Sigmoid colon (tissue), 7 donors: ENCODE measurements at places on chromosomes 3 and 15. TPM values are rescaled to one million over a fixed set of nuclear protein-coding genes. Genes with fewer than 3 reads are reported as not detected.

DNA sequence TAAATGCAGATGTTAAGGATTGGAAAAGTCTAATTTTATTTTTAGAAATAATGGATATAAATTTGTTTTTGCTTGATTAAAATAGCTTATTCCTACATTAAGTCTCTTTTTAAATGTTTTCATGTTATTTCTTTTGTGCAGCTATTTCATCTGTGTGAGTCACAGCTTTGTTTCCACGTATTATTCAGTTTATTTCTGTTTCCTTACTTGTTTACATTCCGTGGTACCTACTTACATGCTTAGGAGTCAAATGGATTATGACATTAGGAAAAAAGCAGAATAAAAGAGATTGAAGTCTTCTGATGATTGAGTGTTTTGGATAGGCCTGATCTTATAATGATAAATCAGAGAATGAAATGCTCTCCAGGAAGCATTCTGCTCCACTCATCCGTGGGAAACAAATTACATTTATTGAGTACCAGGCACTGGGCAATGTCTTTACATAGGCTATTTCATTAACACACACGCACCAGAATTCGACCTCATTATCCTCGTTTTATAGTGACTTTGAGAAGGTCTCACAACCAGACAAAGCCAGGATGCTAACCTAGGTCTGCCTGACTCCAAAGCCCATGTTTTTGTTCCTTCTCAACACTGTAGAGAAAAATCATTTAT is 38.1 kb upstream of the RASA2 start:
- no peak for DNase-seq
- H3K36me3 ChIP-seq, result no peaks in the 10 kb centered on the region
- H3K27ac ChIP-seq, result peak overlapping the region; percentile 96
- no peak overlapping the region for H3K4me3 ChIP-seq
- peaks cover 40% of the 10 kb centered on the region for H3K4me1 ChIP-seq
- no peaks in the 10 kb centered on the region for H3K27me3 ChIP-seq

GRCh38 chr15:59941612-59942011 is 62.5 kb upstream of the FOXB1 start:
- DNase-seq, result no peak
- H3K36me3 ChIP-seq, result no peaks in the 10 kb centered on the region
- peaks cover 12% of the 10 kb centered on the region for H3K27me3 ChIP-seq
- H3K4me1 ChIP-seq, result no peaks in the 10 kb centered on the region

TMEM108 gene
- total RNA-seq, result 0.71 TPM

TNK2 gene
- 13.0 TPM for total RNA-seq

DNA sequence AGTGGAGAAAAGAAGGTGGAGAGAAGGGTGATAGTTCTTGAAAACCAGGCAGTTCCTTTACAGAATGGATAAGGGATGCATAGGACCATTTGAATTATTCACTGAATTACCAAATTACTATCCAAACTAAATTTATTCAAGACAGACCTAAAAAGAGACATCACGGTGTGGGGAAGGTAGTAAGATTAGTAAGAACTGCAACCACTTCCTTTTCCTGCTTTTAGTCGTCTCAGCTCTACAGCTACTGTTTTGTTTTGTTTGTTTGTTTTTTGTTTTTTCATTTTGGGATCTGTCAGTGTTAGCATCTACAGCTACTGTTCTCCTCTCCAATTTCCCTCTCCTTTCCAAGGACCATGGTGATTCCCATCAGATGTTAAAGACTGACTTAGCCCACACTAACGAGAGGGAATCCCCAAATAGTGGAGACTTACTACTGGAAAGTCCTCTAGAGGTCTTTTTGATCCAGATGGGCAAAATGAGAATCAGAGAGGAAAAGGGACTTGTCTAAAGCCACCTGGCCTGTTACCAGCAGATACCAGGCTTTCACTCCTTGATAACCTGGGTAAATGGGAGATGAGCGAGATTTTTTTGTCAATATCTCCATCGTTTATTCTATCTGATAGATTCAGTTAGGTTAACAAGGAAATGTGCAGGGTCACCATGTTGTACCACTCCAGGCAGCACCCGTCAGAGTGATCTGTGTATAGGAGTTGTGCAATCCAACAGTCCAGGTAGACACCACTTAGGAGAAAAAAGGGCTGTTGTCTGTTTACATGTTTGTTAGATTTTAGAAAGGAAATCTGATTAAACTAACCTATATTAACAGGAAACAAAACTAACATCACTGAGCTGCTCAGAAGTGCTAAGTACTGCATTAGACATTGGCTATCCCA is 6.0 kb downstream of the HCLS1 start:
- H3K27me3 ChIP-seq, result no peaks in the 10 kb centered on the region
- DNase-seq, result no peak
- no peak overlapping the region for H3K27ac ChIP-seq
- H3K4me1 ChIP-seq, result no peaks in the 10 kb centered on the region
- H3K4me3 ChIP-seq, result no peak overlapping the region

BCL6 gene
- 233 TPM for total RNA-seq

DNA sequence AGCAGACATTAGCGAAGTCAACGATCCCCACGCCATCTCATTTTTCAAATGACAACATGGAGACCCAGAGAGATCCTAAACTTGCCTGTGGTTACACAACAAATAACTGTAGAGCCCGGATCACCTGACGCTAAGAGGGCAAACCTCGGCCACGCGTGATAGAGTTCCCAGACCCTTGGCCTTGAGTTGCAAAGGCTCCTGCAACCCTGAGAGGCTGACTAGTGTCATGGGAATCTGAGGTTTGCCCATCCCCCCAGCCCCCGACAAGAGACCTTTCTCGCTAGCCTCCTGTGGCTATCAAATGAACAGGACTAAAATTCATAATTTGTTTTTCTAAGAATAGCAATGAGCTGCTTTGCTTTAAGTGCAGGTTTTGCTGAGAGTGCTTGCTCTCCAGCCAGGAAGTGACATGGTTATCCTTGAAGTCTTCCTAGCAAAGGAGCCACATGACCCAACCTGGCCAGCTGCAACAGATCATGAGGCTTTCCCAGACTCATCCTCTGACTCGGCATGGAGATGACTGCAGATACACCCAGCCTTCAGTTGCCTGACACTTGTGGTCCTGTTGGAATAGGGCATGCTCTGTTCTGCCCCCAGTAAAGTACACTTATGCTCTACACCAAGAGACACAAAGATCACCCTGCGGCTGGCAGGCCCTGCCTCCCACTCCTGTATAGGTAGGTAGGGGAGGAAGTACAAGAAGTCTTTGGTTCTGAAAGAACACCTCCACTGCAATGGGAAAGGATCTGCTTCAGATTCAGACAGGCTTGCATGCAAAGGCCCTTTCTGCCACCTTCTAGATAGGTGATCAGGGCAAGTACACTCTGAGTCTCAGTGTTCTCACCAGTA is 36.0 kb downstream of the MCF2L2 start:
- H3K27me3 ChIP-seq, result peaks cover 15% of the 10 kb centered on the region
- no peak overlapping the region for H3K27ac ChIP-seq
- H3K4me1 ChIP-seq, result no peaks in the 10 kb centered on the region
- no peak overlapping the region for H3K4me3 ChIP-seq
- DNase-seq, result no peak
- no peaks in the 10 kb centered on the region for H3K36me3 ChIP-seq

- H3K27ac ChIP-seq, result no peak overlapping the region
- H3K36me3 ChIP-seq, result no peaks in the 10 kb centered on the region
- no peaks in the 10 kb centered on the region for H3K27me3 ChIP-seq
- no peak for DNase-seq
- H3K4me1 ChIP-seq, result no peaks in the 10 kb centered on the region
Observed at GRCh38 chr15:66157507-66157906, 96.0 kb downstream of the MEGF11 start.

- no peaks in the 10 kb centered on the region for H3K27me3 ChIP-seq
- no peak overlapping the region for H3K27ac ChIP-seq
- no peaks in the 10 kb centered on the region for H3K36me3 ChIP-seq
- no peak for DNase-seq
- no peak overlapping the region for H3K4me3 ChIP-seq
- no peaks in the 10 kb centered on the region for H3K4me1 ChIP-seq
Observed at GRCh38 chr3:157255797-157256196, 95.8 kb upstream of the CCNL1 start.

WDR49 gene
- total RNA-seq, result 0.81 TPM

- H3K27me3 ChIP-seq, result no peaks in the 10 kb centered on the region
- H3K4me3 ChIP-seq, result no peak overlapping the region
- no peaks in the 10 kb centered on the region for H3K4me1 ChIP-seq
- DNase-seq, result no peak
- no peaks in the 10 kb centered on the region for H3K36me3 ChIP-seq
Observed at GRCh38 chr3:183275418-183275817, 22.4 kb downstream of the B3GNT5 start.

FBXW12 gene
- not detected for total RNA-seq

DMXL2 gene
- total RNA-seq, result 34.6 TPM

GRCh38 chr15:84885801-84886200 is 1.3 kb downstream of the SLC28A1 start:
- no peaks in the 10 kb centered on the region for H3K27me3 ChIP-seq
- no peaks in the 10 kb centered on the region for H3K36me3 ChIP-seq

DNA sequence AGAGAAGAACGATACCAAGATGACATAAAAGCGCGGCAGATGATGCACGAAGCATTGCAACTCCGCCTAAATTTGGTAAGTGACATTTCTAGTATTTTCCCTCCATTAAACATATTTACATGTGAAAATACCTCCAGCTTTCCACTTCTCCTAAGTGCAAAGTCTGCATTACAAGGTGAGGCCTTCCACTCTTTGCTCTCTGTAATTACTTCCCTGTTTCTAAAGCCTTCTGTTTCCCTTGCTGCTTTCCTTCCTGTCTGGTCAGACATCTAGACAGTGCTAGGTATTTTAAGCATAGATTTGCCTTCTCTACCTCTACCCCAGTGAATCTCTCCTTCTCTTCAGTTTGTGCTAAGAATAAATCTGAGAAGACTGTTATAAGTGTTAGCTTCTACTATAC is 1.9 kb downstream of the P2RY12 start:
- no peaks in the 10 kb centered on the region for H3K36me3 ChIP-seq
- no peak for DNase-seq
- no peaks in the 10 kb centered on the region for H3K27me3 ChIP-seq
- H3K27ac ChIP-seq, result no peak overlapping the region
- no peak overlapping the region for H3K4me3 ChIP-seq

GRCh38 chr3:160935413-160936095 is 169.6 kb downstream of the B3GALNT1 start:
- H3K4me1 ChIP-seq, result no peaks in the 10 kb centered on the region
- no peak overlapping the region for H3K4me3 ChIP-seq
- no peaks in the 10 kb centered on the region for H3K36me3 ChIP-seq
- no peak overlapping the region for H3K27ac ChIP-seq
- H3K27me3 ChIP-seq, result no peaks in the 10 kb centered on the region
- no peak for DNase-seq

ZNF860 gene
- total RNA-seq, result 1.3 TPM

- no peaks in the 10 kb centered on the region for H3K4me1 ChIP-seq
- no peak for DNase-seq
- no peaks in the 10 kb centered on the region for H3K36me3 ChIP-seq
Observed at GRCh38 chr3:30002797-30003196, 603.6 kb upstream of the TGFBR2 start.

DNA sequence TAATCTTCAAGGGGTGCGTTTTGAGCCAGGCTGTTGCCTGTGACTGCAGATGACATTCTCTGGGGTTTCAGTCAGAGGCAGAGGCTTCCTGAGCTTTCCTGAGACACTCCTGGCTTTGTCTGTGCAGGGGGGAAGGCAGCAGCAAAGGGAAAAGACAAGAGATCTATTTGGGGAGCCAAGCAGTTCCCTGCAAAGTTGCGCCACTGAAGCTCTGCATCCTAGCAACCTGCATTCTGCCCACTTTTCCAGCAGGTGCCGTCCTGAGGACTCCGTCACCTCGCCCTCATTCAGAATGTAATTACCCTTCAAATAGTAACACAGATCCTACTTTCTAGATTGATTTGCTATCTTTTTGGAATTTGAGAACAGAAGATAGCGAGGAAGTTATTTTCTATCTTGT is 1.9 kb upstream of the TMEM158 start:
- H3K4me3 ChIP-seq, result no peak overlapping the region
- DNase-seq, result no peak
- no peak overlapping the region for H3K27ac ChIP-seq
- no peaks in the 10 kb centered on the region for H3K4me1 ChIP-seq
- no peaks in the 10 kb centered on the region for H3K36me3 ChIP-seq

DCLK3 gene
- 0.28 TPM for total RNA-seq

MB21D2 gene
- total RNA-seq, result 7.8 TPM

DNA sequence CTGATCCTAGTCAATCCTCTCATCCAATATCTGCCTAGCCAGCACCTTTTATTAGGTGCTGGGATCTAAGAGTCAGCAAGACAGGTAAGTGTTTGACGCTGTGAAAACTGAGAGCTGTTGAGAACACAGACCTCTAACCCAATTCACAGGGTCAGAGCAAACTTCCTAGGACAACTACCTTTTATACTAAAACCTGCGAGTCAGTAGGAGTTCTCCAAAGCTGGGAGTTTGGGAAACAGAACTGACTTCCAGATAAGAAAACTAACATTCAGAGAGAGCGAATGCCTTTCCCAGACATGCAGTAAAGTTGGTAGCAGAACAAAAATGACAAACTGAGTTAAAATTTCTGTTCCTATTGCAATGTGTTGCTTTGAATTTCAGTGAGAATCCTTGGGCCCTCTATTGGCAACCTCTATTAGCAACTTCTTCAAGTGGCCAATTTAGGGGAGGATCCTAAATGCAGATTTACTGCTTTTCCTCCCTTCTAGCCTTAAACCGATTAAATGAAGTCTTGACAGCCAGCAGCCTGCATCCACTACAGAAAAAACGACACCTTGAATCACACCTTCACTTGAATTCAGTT is 11.3 kb downstream of the NR2E3 start:
- DNase-seq, result no peak
- no peak overlapping the region for H3K27ac ChIP-seq
- no peaks in the 10 kb centered on the region for H3K27me3 ChIP-seq
- peaks cover 12% of the 10 kb centered on the region for H3K36me3 ChIP-seq

ANKUB1 gene
- not detected for total RNA-seq

DNA sequence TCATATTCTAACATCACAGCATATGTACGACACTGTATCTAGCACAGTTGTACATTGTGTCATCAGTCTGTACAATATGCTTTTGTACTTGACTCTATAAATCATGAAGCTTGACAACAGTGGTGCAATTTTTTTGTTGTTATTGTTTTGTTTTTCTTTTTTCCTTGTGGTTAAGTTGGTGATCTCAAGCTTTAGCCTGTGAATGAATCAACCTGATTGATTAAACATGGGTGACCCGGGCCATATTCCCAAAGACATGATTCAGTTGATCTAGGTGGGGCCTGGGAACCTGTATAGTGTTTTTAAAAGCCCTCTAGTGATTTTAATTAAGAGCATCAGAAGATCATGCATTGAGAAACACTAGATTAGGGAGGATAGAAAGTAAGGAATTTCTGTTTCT is 101.8 kb upstream of the AADACL2 start:
- no peaks in the 10 kb centered on the region for H3K27me3 ChIP-seq
- no peaks in the 10 kb centered on the region for H3K4me1 ChIP-seq
- no peak overlapping the region for H3K27ac ChIP-seq
- no peak overlapping the region for H3K4me3 ChIP-seq
- H3K36me3 ChIP-seq, result no peaks in the 10 kb centered on the region

ARPP21 gene
- 1.9 TPM for total RNA-seq

- no peaks in the 10 kb centered on the region for H3K36me3 ChIP-seq
- H3K27me3 ChIP-seq, result no peaks in the 10 kb centered on the region
- H3K27ac ChIP-seq, result no peak overlapping the region
- H3K4me1 ChIP-seq, result no peaks in the 10 kb centered on the region
- no peak overlapping the region for H3K4me3 ChIP-seq
Observed at GRCh38 chr3:98697225-98697624, 65.9 kb upstream of the ST3GAL6 start.

LIPC gene
- total RNA-seq, result 0.83 TPM

PLSCR2 gene
- not detected for total RNA-seq
